ENCODE measurements at places on chromosomes 2 and 18.

DNA sequence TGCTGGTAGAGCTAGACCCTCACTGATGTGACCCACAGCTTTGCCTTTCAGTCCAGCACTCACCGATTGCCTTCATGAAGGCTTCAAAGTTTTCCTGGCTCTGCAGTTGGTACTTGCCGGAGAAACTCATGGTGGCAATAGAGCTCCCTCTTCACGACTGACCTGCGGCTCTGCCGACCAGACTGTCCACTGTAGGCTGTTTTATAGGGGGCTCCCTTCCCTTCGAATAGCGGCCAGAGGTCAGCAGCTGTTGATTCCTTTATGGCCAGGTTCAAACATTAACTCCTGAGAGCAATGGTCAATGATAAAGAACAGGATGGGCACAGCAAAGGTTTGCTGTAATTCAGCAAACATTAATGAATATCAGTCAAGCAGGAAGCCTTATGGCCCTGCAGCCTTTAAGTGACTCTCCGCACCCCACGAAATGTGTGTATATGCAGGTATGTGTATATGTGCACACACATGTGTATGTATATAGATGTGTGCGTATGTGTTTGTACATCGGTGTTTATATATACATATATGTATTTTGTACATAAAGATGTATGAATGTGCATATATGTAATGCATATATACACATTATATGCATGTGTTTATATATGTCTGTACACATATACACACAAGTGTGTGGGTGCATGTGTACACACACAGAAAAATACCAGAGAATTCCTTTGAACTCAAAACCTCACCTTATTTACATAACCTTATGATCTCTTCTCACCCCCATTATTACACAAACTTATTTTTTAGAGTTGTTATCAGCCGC lies at the start of gene FABP1:
Gene FABP1, minus strand, starts transcription at position 175 of the 766 bp plus-strand sequence. Its CDS starts 45 bp downstream, at position 130.
- DNase-seq = no peak

DNA sequence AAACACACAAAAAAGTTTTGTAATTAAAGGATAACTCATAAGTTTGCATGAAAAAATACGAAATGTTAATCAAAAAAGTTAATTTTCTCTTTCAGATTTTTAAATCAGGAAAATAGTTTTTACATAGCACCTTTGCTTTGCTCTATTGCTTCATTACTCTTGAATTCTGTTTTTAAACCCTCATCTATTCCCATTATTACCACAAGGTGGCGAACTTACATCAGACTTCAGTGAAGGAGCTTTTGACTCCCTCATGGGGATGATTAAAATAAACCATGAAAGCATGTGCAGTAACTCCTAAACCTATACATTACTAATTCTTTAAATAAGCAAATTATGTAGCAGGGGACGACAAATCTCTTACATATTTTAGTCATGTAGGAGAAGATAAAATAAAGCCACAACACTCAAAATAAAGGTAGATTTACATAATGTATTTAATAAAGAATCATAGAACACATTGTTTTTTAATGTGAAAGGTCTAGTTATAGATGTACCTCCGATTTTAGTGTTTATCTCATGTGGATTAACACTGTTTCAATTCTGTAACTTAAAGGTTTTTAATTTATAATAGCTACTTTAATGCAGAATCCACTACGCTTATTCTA lies 105.2 kb downstream of the NETO1 start:
- DNase-seq = peak; percentile 3

DNA sequence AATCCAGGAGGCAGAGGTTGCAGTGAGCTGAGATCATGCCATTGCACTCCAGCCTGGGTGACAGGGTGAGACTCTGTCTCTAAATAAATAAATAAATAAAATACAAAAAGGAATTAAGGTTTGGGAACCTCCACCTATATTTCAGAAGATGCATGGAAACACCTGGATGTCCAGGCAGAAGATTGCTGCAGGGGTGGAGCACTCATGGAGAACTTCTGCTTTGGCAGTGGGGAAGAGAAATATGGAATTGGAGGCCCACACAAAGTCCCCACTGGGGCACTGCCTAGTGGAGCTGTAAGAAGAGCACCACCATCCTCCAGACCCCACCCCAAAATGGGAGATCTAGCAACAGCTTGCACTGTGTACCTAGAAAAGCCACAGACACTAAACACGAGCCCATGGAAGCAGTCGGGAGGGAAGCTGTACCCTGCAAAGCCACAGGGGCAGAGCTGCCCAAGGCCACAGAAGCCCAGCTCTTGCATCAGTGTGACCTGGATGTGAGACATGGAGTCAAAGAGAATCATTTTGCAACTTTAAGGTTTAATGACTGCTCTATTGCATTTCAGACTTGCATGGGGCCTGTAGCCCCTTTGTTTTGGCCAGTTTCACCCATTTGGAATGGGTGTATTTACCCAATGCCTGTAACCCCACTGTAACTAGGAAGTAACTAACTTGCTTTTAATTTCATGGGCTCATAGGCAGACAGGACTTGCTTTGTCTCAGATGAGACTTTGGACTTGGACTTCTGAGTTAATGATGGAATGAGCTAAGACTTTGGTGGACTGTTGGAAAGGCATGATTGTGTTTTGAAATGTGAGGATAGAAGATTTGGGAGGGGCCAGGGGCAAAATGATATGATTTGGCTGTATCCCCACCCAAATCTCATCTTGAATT lies 265.3 kb downstream of the ZEB2 start:
- no peak for DNase-seq

- peak; percentile 11 for DNase-seq
These were observed 35.7 kb downstream of the ACVR1C start for GRCh38 chr2:157592948-157593347.

DNA sequence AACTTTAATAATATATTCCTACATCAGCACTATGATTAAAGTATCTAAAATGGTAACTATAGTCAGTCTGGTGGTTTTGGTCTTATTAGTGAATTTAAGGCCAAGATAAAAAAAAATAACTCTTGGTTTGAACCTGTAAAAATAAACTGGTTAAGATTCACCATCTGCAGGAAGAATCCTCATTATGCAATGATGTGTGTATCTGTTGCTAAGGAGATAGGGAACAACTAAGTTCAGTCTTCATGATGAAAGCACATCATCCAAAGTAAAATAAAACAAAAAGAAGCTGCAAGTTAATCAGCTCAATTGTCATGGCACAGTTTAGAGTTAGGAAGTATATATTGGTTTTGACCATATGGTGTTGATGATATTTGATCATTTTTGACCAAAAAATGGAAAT lies 466.0 kb downstream of the NYAP2 start:
- DNase-seq = no peak

GRCh38 chr2:56474412-56475158 lies 290.8 kb downstream of the CCDC85A start:
- no peak for DNase-seq

DNA sequence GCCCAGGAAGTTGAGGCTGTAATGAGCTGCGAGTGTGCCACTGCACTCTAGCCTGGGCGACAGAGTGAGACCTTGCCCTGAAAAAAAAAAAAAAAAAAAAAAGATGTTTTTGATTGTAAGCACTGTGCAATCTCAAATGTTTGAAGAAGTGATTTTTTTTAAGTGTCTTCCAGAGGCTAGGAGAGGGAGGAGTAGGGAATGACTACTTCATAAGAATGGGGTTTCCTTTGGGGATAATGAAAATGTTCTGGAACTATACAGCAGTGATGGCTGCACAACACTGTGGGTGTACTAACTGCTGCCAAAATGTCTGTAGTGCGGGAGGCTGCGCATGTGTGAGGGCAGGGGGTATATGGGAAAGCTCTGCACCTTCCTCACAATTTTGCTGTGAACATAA lies 83.7 kb downstream of the MCFD2 start:
- no peak for DNase-seq

DNA sequence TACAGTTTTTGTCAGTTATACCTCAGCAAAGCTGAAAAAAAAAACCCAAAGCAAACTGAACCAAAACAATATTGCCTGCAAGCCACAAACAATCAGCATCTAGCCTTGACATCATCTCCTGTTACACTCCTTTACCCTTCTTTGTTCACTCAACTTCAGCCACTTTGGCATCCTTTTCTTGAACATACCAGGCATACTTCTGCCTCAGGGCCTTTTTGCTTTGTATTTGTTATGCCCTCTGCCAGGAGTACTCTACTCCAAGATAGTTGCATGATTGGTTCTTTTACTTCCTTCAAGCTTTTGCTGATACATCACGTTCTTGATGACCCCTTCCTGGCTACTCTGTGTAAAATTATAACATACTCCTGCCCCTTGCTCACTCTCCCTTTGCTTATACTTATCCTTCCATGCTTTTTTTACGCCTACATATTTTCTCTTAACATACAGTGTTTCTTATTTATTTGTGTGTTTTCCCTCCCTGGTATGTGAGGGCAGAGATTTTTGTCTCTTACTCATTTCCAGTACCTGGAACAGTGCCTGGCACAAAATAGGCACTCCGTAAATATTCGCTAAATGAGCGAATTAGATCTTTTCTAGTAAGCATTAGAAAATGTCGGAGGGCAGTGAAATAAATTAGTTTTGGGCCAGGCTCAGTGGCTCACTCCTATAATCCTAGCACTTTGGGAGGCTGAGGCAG lies 12.7 kb downstream of the ABI2 start:
- no peak for DNase-seq

DNA sequence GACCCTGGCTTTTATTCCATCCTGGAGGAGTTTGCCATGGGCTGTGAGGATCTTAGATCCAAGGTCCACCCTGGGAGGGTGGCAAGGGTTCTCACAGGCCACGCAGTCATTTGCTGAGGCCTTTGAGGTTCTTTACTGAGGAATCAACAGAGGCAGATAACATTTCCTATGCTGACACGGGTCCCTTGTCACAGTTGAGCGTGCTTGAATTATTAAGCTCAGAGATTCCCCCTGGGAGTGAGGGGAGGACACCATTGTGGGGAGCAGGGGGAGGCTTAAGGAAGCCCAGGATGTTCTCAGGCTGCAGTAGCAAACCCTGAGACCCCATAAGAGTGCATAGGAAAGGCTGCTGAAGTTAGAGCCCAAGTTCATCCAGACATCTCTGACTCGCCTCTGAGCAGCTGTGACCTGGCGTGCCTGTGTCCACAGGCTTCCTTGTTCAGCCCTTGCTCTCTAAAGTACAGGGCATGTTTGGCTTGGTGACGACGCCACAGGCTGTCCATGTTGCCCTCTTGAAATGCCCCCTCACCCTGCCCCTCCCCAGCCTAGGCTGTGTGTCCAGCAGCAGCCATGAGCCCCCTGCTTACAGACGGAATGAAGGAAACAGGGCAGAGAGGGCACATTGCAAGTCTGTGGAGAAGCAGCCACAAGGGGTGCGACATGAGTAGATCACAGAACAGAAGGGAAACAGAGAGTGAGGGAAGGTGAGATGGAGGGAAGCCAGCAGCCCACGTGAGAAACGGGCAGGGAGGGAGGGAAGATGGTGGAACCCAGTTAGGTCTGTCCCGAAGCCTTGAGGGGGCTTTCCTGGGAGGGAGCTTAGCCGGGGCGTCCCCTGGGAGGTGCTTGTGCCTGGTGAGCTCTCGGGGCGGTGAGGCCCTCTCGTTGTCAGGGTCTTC lies 34.0 kb downstream of the NAPG start:
- no peak for DNase-seq

- no peak for DNase-seq
These were observed 198.8 kb downstream of the PDE1A start for GRCh38 chr2:182228073-182228473.

DNA sequence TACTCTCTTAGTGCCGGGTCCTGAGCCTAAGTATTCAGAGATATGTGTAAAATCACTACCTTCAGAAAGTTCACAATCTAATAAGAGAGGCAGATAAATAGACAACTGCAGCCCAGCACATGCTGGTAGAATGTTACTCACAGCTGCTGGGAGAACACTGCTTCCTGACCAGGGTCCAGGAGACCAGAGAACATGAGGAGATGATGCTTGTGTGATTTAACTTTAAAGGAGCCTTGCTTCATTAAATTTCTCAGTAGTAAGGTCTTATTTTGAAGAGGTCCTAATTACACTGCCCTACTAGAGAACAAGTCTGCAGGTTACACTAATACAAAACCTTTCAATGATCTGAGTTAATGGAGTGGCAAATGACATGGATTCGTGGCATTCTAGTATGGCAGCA lies 209.9 kb upstream of the TRIB2 start:
- no peak for DNase-seq

- DNase-seq = no peak
These were observed 191.9 kb upstream of the SALL3 start for GRCh38 chr18:78787751-78788150.

- DNase-seq = no peak
These were observed 680.8 kb downstream of the NYAP2 start for GRCh38 chr2:226080334-226080733.
